Mesothelial cell of epicardium (in vitro differentiated cells): ENCODE measurements at places on chromosomes 16 and 17. TPM values are rescaled to one million over a fixed set of nuclear protein-coding genes. Genes with fewer than 3 reads are reported as not detected.

Gene HAS3
- 0.86 to 1.2 TPM (median 0.92 TPM) in 3 replicates for total RNA-seq

DNA sequence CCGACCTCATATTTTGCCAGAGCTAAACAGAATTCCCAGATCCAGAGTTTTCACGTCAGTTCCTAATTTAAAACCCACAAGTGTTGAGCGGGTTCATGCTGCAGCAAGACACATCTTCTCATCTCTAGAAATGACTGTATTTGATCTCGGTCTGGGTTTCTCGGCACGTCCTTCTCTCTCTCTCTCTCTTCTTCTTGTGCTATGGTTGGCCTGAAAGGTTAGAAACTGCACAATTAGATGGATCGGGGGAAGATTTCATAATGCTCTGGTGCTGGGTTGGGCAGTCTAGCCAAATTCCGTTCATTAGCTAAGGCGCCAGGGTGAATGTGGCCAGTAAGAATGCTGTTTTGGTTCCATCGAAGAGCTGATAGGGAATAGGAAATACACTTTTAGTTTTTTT lies 158.9 kb upstream of the NOG start:
- DNase-seq, result no peak
- no peaks in the 10 kb centered on the region for H3K36me3 ChIP-seq
- no peak overlapping the region for H3K4me3 ChIP-seq
- no peak overlapping the region for H3K27ac ChIP-seq

- peak; percentile 43 for DNase-seq
- peaks cover 30% of the 10 kb centered on the region for H3K4me1 ChIP-seq
- H3K27ac ChIP-seq, result peak overlapping the region; percentile 81
- peak overlapping the region; percentile 33 for H3K4me3 ChIP-seq
Observed at GRCh38 chr17:57810721-57811637, 38.9 kb downstream of the MRPS23 start.

- no peaks in the 10 kb centered on the region for H3K27me3 ChIP-seq
- H3K36me3 ChIP-seq, result no peaks in the 10 kb centered on the region
- H3K4me3 ChIP-seq, result no peak overlapping the region
Observed at GRCh38 chr17:40005520-40005919, 9.7 kb upstream of the CSF3 start.

DNA sequence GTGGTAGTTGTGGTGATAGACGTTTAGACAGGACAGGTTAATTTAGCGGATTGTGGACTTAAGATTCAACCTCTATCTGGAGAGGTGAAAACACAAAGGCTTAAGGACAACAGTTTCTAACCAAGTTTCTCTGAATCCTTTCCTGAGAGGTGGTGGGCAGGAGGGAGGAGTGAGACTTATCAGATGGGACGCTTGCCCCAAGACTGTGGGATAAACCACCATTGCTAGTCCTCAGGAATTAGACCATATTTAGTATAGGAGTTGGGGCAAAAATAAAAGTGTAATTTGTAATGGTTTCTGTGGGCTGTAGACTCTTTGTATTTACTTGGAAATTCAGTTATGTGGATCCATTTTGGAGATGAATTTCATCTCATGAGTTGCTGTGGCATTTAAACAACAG lies 6.6 kb downstream of the PDP2 start:
- DNase-seq, result no peak
- peak overlapping the region; percentile 51 for H3K27ac ChIP-seq
- peaks cover 35% of the 10 kb centered on the region for H3K4me1 ChIP-seq
- peaks cover 12% of the 10 kb centered on the region for H3K36me3 ChIP-seq
- no peak overlapping the region for H3K4me3 ChIP-seq
- H3K27me3 ChIP-seq, result no peaks in the 10 kb centered on the region
